ENCODE measurements at places on chromosomes 7 and 10.

GRCh38 chr10:6187278-6187677 lies 15.5 kb upstream of the PFKFB3 start:
- DNase-seq: no peak

GRCh38 chr7:14688208-14688607 lies 214.3 kb downstream of the DGKB start:
- no peak for DNase-seq

DNA sequence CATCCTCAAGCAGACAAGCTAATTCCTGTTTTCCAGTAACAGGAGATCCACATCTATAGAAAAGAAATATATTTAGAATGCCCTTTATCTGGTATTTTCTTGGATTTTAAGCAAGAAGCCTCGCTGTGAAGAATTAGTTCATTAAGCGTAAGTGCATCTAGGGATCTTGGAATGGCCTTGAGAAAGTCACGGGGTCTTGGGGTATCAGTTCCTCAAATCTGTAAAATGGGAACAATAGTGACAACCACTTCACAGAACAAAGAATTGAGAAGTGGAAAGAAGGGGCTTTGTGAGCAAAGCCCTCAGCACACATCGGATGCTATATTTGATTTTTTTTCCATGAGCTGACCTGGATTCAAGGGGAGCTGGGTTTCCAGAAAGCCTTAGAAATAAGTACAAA lies 32.3 kb upstream of the WDFY4 start:
- DNase-seq: no peak

GRCh38 chr10:91048380-91048779 lies 127.5 kb upstream of the ANKRD1 start:
- DNase-seq: no peak

GRCh38 chr7:29190349-29191045 lies 4.1 kb upstream of the CHN2 start:
- DNase-seq: no peak

DNA sequence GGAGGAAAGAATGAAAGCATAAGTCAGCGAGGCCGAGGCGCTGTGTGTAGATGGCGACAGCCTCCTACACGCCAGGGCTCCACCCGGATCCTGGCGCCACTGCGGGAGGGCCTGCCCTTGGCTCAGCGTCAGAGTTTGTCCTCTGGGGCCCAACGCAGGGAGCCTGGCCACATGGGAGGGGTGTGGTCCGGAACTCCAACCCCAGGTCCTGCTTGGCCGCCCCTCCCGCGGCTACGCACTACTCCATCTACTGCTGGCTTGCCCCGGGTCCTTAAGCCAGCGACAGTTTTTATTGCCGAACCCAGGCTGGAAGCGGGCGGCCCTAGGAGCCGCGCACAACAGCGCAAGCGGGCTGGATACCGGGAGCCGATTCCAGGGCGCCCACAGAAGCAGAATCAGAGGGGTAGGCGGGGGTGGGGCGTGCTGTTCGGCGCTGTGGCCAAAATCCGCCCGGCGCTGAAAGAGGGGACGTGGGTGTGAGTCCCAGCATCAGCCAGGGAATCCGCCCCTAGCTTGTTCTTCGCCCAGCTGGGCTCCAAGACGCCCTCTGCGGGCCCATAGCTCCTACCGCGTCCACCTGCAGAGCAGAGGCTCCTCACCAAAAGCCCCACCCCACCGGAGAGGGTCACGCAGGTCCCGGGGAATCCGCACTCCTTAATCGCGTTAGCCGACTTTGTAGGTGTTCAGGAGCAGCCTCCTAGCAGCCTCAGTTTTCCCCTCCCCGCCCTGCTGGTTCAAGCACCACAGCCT lies 4.5 kb downstream of the KAZALD1 start:
- DNase-seq: peak; percentile 22

DNA sequence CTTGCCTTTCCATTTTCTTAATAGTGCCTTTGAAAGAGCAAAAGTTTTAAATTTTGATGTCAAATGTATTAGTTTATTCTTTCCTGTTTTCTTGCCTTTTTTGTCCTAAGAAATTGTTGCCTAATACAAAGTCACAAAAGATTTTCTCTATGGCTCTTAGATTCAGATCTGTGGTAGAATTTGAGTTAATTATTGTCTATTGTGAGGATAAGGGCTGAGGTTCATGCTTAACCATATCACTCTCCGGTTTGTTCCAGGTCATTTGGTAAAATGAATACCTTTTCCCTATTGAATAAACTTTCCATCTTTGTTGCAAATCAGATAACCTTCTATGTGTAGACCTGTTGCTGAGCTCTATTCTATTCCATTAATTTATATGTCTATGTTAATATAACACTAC lies 96.0 kb downstream of the NOD1 start:
- no peak for DNase-seq

DNA sequence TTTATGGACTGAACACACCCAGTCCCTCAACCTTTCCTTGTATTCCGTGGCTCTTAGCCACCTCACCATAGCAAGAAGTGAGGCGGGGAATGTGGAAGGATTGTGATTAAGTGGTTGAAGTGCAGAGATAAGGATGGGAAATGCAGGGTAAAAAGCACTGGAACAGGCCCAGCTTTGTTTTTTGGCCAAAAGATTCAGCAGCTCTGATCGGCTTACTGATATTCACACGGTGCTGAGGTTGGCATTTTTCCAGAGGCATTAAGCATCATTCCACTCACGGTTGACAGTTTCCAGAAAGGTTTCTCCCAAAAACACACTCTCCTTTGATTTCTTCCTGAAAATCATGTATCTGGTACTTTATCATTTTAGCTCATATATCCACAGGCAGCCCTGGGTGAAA lies 544.2 kb downstream of the CNTNAP2 start:
- DNase-seq: no peak

- no peak for DNase-seq
These were observed 130.4 kb downstream of the GLI3 start for GRCh38 chr7:42106562-42106961.

GRCh38 chr7:75660566-75661215 lies 78.0 kb downstream of the HIP1 start:
- DNase-seq: no peak

- DNase-seq: no peak
These were observed 225.8 kb upstream of the FAM3C start for GRCh38 chr7:121621937-121622336.

- no peak for DNase-seq
These were observed 100.3 kb upstream of the CPXM2 start for GRCh38 chr10:123991611-123992570.

DNA sequence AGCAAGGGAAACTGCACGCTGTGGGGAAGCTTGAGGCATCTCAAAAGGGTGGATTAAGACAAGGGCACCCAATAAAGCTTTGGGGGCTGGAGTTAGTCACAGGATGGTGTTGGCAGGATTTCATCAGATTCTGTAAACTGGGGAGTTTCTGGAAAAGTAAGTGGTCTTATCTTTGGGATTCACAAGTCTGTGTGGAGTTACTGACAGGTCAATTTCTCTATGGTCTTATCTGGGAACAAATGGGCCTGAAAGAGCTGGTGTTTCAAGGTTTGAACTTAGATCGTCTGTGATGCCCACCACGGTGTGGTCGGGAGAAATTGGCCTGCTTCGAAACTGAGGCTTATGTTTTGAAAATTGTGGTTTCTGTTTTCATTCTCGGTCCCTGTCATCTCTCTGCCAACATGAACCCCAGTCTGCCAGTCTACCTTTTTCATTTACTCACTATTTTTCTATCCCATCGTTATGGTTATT lies 23.8 kb upstream of the AOAH start:
- no peak for DNase-seq

GRCh38 chr10:17113889-17114540 lies 15.6 kb downstream of the CUBN start:
- no peak for DNase-seq

- no peak for DNase-seq
These were observed 228.6 kb downstream of the GLRX3 start for GRCh38 chr10:130364631-130365411.

DNA sequence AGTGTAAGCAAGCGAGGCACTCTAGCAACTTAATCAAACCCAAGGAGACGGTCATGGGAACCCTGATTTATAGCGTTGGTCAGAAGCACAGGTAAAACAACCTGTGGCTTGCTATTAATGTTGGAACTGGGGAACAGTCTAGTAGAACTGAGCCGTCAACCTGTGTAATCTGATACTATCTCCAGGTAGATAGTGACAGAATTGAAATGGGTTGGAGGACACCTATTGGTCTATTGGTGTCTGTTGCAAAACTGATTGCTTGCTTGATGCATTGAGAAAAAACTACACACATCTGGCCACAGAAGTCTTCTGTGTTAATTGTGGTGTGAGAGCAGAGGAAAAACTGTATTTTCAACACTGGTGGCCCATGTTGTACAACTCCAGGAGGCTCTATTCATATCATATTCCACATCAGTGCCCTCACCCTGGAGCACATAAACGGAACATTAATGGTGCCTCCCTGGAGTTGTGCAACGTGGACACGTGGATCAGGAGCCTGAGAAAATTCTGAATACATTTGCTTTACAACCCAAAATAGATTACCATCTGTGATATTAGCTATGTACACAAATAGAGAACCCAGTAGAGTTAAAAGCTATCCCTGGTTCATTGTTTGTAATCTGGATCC lies 112.2 kb downstream of the MYO3A start:
- DNase-seq: no peak

GRCh38 chr7:28065308-28065707 lies 115.3 kb downstream of the JAZF1 start:
- no peak for DNase-seq

DNA sequence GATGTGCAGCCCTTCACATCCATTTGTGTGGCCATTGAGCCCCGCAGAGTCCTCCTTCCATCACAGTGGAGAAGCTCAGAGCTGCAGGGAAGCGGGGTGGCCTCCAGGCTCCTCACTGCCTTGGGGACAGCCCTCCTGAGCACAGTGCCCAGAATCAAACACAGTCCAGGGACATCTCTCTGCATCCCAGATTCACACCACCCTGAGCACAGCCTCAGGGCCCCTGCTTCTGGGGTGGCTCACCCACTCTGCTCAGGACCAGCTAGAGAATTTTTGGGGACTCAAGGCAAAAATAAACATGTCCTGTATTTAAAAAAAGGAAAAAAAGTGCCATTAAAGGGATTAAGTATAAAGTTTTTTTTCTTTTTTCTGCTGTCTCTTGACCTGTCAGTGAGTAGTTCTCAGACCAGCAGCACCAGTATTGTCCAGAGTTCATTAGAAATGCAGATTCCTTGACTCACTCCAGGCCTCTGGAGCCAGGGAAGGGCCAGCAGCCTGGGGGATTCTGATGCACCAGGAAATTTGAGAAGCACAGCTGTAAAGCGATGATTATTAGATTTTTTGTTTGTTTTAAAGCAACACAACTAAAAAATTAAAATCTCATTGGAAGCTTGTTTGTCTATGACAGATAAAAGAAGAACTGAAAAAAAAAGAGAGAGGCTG lies 61.6 kb downstream of the ARHGAP22 start:
- no peak for DNase-seq

DNA sequence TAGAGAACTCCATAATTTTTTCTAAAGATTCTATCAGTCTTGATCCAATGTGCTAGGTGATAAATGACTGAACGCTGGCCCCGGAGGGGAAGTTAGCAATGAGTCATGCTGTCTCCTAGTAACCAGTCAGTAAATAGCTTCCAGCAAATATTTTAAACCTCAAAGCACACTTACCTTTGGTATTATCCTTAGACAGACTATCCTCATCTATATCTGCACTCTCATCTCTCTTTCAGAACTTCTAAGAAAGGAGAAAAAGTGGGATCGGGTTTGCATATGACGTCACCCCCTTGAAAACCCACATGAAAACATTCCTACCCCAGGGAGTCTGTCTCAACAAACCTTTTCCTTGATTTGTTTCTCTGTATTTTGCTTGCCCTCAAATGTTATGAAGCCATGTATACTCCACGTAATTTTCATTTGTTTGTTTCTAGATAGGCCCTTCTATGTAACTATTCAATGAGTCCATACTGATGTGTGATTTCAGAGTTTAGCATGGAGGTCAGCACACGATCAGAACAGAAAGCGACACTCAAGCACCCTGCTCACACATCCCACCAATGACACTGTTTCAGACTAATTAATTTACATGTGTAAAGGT lies 174.9 kb upstream of the NRP1 start:
- no peak for DNase-seq

DNA sequence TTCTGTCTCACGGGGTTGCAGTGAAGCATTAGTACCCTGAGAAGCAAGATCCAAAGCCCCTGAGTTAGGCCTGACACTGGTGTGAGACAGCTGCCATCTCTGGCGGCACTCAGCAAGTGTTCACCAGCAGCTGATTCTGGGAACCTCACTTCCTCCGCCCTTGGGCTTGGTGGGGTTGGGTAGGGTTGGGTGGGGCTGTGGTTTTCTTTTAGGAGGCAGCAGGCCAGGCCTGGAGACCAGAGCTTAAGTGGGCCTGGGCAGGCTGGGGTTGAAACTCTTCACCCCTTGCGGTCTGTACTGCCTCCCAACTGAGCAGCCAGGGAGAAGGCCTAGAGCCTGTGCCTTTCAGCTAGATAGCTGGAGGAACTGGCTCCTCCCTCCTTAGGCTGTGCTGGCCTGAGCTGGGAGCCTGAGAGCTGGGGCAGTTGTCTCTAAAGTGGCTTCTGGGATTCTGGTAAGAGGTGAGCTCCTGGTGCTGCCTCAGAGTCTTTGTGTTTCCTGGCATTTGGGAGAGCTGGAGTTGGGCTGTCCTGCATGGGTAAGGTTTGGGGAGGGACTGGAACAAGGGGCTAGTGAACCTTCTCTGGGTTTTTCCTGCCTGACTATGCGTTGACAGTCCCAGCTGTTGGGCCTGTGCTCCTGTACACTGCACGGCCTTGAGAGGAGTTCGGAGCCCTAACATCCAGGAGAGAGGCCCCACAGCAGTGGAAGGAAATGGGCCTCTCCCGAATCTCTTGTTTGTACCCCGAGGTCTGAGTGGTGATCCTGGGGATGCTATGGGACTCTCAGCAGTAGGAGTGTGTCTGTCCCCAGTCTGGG lies 5.1 kb downstream of the TSPAN14 start:
- peak; percentile 62 for DNase-seq

GRCh38 chr7:90520484-90520883 lies 51.0 kb downstream of the PTTG1IP2 start:
- no peak for DNase-seq

DNA sequence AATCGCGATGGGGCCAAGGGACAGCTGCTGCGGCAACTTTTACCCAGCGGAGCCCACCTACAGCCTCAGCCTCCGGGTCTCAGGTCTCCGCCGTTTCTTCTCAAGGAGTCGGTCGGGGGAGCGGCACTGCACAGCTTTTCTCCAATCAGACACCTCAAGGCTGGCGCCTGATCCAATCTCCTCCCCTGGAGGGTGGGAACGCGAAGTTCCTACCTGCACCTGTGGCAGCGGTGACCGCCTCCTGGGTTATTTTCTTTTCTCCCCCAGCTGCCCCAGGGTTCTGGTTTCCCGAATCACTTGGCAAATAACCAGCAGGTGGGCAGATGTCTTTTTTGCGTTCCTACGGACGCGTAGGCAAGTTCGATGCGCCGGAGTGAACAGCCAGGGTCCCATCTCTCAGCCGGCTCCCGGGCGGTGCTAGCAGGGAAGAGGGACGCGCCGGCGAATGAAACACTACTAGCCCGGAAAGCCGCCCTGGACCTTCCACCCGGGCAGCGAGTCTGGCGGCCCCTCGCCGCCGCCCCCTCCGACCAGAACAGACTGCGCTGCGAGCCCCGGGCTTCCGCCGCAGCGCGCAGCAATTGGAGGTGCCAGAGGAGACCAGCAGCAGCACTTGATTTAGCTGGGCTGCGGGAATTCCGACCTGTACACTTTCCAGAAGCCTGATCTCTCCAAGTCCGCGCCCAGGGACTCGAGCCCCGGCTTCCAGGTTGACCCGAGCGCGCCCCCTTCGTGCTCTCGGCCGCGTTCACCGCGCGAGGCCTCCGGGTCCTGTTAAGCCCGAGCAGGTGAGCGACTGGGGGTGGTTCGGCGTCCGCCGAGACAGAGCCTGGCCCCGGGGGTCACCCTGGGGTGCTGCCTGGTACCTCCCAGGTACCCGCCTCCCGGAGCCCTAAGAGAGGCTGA lies at the start of gene PRR15:
PRR15 (plus strand) TSS at position 246 of the 906 bp plus-strand sequence. CDS start 2,495 bp downstream, outside the sequence.
- DNase-seq: no peak

- DNase-seq: no peak
These were observed 1020.6 kb downstream of the XPNPEP1 start for GRCh38 chr10:108902619-108903285.
